WERI-Rb-1 (cell line): ENCODE measurements at places on chromosomes 13 and 19.

DNA sequence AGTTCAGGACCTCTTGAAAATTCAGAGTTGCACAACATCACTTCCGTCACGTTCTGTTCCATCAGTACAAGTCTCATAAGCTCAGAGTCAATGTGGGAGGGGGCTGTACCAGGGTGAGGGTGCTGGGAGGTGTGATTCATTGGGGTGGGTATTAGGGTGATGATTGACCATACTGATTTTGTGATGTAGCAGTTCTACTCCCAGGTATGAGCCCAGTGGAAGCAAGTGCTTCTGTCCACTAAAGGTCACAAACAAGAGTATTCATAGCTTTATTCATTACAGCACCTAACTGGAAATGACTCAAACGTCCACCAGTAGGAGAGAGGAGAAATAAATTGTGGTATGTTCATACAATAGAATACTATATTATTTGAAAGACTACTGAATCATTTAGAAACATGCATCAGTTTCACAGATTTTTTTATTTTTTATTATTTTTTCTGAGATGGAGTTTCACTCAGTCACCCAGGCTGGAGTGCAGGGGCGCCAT is 12.1 kb upstream of the UPF3A start:
- no peak for DNase-seq

DNA sequence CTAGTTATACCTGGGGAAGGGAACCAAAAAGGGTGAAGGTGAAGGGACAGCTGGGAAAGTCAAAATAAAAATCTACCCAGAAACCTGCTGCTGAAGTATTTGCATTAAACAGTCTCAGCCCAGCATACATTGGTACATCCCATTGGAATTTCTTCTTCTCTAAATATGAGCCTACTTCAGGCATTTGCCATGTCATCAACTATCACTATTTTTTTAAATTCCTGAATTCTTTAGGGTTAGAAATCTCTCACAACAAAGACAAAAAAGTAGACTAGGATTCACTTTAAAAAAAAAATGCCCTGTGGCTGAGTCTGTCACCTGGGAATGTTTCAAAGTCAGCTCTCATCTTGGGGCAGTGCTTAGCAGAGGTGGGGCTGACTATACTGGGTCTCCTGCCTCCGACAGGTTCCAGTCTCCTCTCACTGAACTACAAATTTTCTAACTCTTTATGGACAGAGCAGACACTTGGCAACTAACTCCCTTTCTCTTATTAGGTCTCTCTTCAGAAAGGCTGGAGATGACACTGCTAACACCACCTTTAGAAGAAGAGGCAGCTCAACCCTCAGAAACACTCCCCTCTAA is 141.2 kb downstream of the LHFPL6 start:
- no peak for DNase-seq

DNA sequence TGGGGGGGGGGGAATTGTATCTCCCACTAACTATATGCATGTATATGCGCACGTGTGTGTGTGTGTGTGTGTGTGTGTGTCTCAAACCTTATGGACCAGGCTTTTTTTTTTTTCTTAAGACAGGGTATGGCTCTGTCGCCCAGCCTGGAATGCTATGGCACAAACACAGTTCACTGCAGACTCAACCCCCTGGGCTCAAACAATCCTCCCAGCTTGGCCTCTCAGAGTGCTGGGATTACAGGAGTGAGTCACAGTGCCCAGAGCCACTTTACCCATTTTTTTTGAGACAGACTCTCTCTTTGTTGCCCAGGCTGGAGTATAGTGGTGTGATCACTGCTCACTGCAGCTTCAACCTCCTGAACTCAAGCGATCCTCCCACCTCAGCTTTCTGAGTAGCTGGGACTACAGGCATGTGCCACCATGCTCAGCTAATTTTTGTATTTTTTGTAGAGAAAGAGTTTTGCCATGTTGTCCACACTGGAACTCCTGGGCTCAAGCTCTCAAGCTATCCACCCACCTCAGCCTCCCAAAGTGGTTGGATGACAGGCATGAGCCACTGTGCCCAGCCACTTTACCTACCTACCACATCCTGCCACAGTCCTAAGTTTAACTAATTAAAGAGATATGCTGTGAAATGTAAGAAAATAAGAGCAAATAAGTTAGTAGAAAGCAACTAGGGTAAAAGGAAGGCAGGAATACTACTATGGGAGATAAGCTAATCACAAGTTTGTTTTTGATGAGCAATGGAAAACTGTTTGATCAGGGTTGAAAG is 2.4 kb downstream of the ZMYM5 start:
- no peak for DNase-seq

- DNase-seq = no peak
These were observed 70.9 kb downstream of the TM9SF2 start for GRCh38 chr13:99572131-99572530.

DNA sequence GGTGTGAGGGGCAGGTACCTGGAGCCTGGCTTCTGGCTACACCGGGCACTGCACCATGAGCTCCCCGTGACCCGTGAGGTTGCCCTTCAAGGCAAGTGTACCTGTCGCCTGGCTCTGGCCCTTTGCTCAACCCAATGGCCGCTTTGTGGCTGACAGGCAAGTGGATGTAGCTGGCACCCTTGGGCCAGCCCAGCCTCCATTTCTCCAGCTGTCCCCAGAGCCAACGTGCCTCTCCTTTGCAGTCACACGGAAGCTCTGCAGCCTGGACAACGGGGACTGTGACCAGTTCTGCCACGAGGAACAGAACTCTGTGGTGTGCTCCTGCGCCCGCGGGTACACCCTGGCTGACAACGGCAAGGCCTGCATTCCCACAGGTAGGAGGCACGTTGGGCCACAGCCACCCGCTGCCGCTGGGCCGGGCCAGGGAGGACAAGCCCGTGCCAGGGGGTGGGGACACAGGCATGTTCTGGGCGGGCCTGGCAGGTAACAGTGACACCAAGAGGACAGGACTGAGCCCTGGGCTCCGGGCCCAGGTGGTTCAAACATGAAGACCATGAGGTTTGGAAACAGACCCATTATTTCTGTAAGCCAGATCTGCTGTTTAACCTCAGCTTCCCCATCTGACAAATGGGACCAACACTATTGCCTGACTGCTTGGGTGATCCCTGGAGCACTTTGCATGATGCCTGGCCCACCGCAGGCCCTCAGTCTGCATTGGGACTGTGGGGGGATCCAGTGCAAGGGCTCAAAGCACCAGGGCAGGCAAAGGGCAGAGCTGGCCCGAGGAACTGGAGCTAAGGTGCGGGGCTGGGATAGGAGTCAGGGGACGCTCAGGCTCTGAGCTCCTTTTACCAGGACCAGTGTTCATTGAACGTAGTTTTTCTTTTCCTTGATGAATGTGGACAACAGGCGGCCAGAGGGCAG is 17.5 kb upstream of the PROZ start:
- peak; percentile 11 for DNase-seq

DNA sequence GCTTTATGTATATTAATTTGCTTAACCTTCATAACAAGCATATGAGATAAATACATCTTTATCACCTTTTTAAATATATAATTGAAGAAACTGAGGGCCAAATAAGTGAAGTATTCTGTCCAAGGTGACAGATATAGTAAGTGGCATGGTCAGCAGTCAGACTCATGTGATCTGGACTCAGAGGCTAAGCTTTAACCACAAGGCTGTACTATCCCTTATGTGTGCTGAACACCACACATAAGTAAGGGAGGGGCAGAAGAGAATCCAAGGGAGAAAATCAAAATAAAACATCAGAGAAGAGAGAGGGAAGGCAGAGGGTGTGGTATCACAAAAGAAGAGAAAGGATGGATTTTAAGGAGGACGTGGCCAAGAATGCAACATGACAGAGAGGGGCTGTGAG is 348.4 kb downstream of the EFNB2 start:
- DNase-seq = no peak

- DNase-seq = no peak
These were observed 1829.4 kb downstream of the PCDH9 start for GRCh38 chr13:65400702-65401101.

DNA sequence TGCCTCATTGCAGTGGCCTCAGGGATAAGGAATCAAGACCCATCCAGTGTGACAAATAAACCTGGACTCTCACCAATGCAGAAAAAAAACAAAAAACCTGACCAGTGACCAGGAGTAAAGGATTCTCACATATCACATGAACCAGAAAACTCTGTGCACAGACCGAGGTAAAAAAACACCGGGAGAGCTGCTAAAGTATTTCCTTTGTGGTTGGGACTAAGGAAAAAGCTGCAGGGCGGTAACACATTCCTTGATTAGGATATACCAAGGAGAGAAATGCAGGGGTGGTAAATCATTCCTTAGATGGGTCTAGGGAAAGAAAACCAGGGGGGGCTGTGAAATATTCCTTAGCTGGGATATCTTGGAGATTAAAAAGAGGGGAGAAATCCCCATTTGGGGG is 64.8 kb upstream of the ZNF85 start:
- DNase-seq = no peak

DNA sequence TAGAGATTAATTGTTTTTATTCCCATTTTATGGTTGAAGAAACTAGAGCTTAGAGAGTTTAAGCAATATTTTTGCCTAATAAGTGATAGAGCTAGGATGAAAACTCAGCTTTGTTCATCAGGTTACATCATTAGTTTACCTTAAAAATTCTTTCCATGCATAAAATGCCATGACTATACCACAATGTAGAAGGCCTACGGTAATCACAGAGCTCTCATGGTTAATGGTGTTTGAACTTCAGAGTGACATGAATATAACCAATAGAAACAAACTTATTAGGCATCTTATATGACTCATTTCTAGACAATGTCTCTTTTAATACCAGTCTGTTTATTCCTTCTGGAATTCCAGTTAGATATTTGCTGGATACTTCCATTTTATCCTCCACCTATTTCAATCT is 78.5 kb downstream of the FGF9 start:
- no peak for DNase-seq

DNA sequence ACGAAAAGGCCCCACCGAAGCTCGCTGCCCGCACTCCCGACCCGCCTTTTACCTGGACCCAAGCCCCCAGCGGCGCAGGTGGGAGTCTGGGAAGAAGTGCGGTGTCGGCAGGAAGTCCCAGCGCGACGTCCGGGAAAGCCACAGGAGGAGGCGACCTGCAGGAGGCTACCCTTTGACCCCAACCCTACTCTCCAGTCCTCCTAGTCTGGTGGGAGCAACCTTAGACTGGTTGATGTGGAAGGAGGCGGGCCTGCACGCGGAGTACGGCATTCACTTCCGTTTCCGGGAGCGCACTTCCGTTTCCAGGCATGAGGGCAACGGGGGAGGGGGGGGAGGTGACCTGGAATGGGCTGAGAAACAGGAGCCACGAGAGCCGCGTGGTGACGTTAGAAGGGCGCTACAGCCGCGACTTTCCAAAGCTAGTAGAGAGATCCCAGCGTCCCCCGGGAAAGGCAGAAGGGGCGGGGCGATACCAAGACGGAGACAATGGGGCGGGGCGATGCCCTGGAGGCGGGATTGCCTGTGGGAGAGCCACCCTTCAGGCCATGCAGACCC is 28.5 kb downstream of the ZNF266 start:
- DNase-seq = peak; percentile 97

DNA sequence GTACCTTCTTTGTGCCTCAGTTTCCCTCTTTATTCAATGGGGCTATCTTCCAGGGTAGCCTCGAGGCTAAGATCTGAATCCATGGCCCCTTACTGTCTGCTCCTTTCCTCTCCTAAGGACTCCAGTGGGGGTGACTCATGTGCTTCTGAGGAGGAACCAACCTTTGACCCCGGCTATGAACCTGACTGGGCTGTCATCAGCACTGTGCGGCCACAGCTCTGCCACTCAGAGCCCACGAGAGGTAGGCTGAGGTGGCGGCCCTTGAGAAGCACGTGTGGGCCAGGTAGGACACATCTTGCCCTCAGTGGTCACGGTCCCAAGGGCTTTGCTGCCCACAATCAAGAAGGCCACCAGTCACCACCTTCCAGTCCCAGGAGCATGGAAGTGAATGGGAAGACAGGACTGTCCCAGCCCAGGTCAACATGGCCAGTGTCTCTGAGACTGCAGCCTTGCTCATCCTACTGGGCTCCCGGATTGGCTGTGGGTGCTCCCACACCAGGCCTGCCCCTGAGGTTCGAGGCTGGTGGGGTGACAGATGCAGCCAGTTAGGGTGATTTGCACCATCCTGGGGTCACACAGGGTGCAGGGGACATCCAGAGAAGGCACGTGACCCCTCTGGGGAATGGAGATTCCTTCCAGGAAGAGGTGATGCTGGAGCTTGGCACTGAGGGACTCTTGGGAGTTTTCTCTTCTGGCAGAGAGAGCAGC is 2.8 kb downstream of the TBC1D17 start:
- no peak for DNase-seq

DNA sequence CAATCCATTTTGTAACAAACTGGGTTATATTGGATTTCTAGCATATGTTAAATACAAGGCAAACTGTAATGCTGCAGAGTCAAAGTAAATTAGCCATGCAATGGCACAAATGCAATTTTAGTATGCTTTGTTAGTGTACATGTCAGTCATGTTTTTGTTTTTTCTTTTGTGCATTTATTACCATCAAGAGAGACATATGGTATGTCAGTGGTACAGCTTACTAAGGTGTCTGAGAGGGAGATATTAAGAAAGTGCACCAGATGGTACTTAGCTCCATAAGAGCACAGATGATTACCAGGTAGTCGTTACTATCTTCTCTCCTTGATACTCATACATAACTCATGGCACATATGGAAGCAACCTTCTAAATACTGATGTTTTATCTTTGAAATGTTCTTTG is 550.3 kb downstream of the GPC5 start:
- no peak for DNase-seq

DNA sequence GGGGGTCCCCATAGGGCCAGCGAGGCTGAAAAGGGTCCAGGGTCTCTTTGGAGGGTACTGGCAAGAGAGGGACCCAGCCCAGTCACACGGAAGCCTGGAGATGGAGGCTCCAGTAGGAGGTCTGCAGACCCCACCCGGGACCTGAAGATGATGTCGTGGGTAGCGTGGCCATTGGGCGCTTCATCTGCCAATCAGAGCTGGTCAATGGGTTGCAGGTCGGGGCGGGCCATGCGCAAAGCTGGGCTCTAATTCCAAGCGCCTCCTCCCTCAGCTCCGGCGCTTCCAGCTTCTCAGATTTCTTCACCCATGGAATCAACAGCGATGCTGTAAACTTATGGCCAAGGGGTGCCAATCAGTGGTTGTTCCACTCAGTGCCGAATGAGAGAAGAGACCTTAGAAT is 10.9 kb downstream of the SIGLEC12 start:
- no peak for DNase-seq

GRCh38 chr13:25037057-25037813 is 58.7 kb upstream of the PABPC3 start:
- peak; percentile 80 for DNase-seq

GRCh38 chr19:43625918-43626579 is 6.6 kb upstream of the ZNF428 start:
- no peak for DNase-seq

GRCh38 chr19:5083547-5083965 is 114.6 kb downstream of the KDM4B start:
- no peak for DNase-seq

- peak; percentile 65 for DNase-seq
These were observed 2.6 kb downstream of the HMG20B start for GRCh38 chr19:3575260-3575741.
